Bronchus fibroblast of lung (primary cell): ENCODE measurements at places on chromosomes 3 and 15. TPM values are rescaled to one million over a fixed set of nuclear protein-coding genes. Genes with fewer than 3 reads are reported as not detected.

The ZNF106 gene
- total RNA-seq, result 18.9 and 20.2 TPM in 2 replicates

The VIPR1 gene
- under 0.01 and 0.17 TPM in 2 replicates for total RNA-seq

The SST gene
- not detected in 2 replicates for total RNA-seq

The GHSR gene
- not detected in 2 replicates for total RNA-seq

The SPATA16 gene
- total RNA-seq, result not detected in 2 replicates

The MESP2 gene
- 0.45 and 1.3 TPM in 2 replicates for total RNA-seq

The MCTP2 gene
- total RNA-seq, result 1.8 TPM in 2 replicates

The APOD gene
- total RNA-seq, result 0.74 and 1.0 TPM in 2 replicates

The VILL gene
- total RNA-seq, result 4.9 and 5.0 TPM in 2 replicates

The CD276 gene
- total RNA-seq, result 91.6 and 108 TPM in 2 replicates

The P2RY1 gene
- total RNA-seq, result 0.17 and 0.30 TPM in 2 replicates

The RCN2 gene
- 48.6 and 62.2 TPM in 2 replicates for total RNA-seq

The IMPG2 gene
- total RNA-seq, result under 0.01 TPM in 2 replicates

The CNTN6 gene
- not detected in 2 replicates for total RNA-seq

The GUCA1C gene
- total RNA-seq, result not detected in 2 replicates

The OSTN gene
- not detected in 2 replicates for total RNA-seq

The KNG1 gene
- not detected in 2 replicates for total RNA-seq

The CHRNA3 gene
- not detected in 2 replicates for total RNA-seq

The SLC24A5 gene
- not detected in 2 replicates for total RNA-seq

The SYNPR gene
- total RNA-seq, result not detected in 2 replicates

The IL5RA gene
- total RNA-seq, result not detected in 2 replicates

The SLC22A13 gene
- total RNA-seq, result not detected in 2 replicates

The CPEB1 gene
- 2.4 and 4.3 TPM in 2 replicates for total RNA-seq

The CDC25A gene
- 10.4 and 16.5 TPM in 2 replicates for total RNA-seq

The NPAP1 gene
- total RNA-seq, result not detected in 2 replicates

The MYZAP gene
- 0.15 and 0.17 TPM in 2 replicates for total RNA-seq

The HTR3C gene
- not detected in 2 replicates for total RNA-seq

The ZIC1 gene
- total RNA-seq, result under 0.01 TPM in 1 of 2 replicates, not detected in the other

The MITF gene
- total RNA-seq, result 4.6 and 5.4 TPM in 2 replicates

The HIGD2B gene
- not detected in 2 replicates for total RNA-seq

The NSUN3 gene
- 3.3 and 8.2 TPM in 2 replicates for total RNA-seq

The NOP10 gene
- 300 and 304 TPM in 2 replicates for total RNA-seq

The LCTL gene
- 0.74 and 1.5 TPM in 2 replicates for total RNA-seq

The CCDC39 gene
- not detected in 2 replicates for total RNA-seq

The NGRN gene
- 76.5 and 82.1 TPM in 2 replicates for total RNA-seq

The SCAANT1 gene
- total RNA-seq, result not detected in 2 replicates

The GOLGA6D gene
- total RNA-seq, result not detected in 2 replicates

The GALNT15 gene
- total RNA-seq, result 10.4 and 10.9 TPM in 2 replicates

The ARIH2 gene
- total RNA-seq, result 55.2 and 64.1 TPM in 2 replicates

The DNAH12 gene
- total RNA-seq, result under 0.01 TPM in 1 of 2 replicates, not detected in the other

The ITGA11 gene
- total RNA-seq, result 0.59 and 1.0 TPM in 2 replicates

The ADGRG7 gene
- not detected in 2 replicates for total RNA-seq

The IMPDH2 gene
- total RNA-seq, result 314 and 337 TPM in 2 replicates

The CALML4 gene
- total RNA-seq, result 2.7 and 4.4 TPM in 2 replicates

The HDGFL3 gene
- total RNA-seq, result 23.6 and 50.6 TPM in 2 replicates

The FAM43A gene
- 1.8 and 2.4 TPM in 2 replicates for total RNA-seq

The FGF12 gene
- 0.15 TPM in 1 of 2 replicates, not detected in the other for total RNA-seq

The GOLGA6B gene
- not detected in 2 replicates for total RNA-seq

The FAM174B gene
- total RNA-seq, result 0.84 and 1.3 TPM in 2 replicates

The PLOD2 gene
- 49.2 and 56.5 TPM in 2 replicates for total RNA-seq

The LRRIQ4 gene
- total RNA-seq, result not detected in 2 replicates

The MYL3 gene
- not detected in 2 replicates for total RNA-seq

The SAXO2 gene
- total RNA-seq, result under 0.01 and 0.50 TPM in 2 replicates

The CFAP20DC gene
- total RNA-seq, result 2.5 TPM in 2 replicates

The ATP2B2 gene
- not detected in 2 replicates for total RNA-seq

The ZDHHC23 gene
- 0.17 and 0.30 TPM in 2 replicates for total RNA-seq
